ENCODE measurements at places on chromosomes 6 and 20.
A peak's percentile ranks its signal among the peaks of the same experiment; 100 is the strongest.

DNA sequence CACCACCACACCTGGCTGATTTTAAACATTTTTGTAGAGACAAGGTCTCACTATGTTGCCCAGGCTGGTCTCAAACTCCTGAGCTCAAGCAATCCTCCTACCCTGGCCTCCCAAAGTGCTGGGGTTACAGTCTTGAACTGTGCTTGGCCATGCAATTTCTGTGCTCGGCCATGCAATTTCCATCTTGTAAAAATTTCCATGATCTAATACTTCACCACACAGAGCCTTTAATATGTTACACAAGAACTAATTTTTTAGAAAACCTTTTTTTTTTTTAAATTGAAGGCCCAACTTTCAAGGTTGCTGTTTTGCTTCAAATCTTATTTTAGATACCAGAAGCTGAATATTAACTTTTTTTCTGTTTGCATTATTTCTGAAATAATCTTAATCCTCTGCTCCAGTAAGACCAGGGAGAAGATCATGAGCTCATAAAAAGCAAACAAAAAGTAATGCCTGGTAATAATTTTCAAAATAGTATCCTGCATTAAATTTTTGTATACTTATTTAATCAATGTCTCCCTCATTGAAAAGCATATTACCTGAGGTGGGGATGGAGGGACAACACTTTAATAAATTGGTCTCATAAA lies 38.1 kb upstream of the ARMC2 start:
- DNase-seq, result no peak

GRCh38 chr20:15561707-15562404 lies 1011.4 kb downstream of the KIF16B start:
- no peak for DNase-seq

DNA sequence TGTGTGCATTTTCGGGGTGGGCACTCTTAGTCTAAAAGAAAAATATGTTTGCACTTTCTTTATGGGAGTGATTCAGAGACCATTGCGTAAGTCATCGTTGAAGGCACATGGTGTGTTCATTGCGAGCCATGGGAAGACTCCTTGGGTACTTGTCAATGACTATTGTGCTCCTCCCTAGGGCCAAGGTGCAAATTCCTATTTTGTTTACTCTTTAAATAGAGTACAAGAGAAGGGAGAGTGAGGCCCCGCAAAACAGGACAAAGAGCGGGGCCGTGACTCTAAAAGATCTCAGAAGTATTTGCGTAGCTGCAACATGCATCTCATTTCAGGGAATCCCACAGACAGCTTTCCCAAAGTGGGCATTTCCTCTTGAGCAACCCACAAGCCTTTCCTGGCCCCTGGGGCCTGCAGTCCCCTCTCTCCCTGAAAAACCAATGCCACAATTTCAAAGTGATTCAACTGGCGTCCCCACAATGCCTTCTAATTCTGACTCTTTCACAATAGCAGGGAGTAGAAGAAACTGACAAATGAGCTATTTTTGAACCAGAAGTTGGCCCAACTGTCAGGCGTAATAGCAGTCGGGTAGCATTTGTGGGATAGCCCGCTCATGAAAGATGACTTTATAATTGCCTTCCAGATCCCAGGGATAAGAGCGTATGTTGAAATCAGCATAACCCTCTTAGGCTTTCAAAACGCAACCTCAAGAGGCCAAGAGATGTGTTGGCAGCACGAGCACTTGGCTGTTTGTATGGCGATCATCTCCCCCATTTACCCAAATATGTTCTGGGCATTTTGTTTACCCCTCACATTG lies 277.9 kb upstream of the BMP2 start:
- DNase-seq, result no peak

DNA sequence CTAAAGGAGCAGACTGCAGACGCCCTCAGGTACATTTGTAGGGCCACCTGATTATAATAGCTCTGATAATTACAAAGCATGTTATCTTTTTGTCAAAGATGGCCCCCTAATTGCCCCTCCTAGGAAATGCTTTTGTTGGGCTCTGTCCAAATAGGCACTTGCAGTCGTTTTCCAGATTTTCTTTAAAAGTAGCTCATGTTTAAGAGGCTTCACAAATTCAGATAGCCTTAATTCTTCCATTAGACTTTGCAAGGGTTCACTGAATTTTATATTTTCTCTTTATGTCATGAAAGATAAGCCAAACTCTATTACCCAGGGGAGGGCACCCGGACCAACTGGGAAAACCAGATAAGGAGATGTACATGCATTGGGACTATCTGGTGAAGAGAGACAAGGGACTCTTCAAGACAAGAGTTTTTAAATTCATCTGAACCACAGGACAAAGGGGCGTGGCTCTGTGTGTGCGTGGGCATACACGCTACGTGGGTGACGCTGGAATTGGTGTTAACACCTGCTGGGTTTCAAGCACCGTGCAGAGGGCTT lies 95.6 kb downstream of the TOX2 start:
- DNase-seq, result peak; percentile 93

GRCh38 chr20:58138395-58138794 lies 90.1 kb downstream of the ANKRD60 start:
- DNase-seq, result no peak

DNA sequence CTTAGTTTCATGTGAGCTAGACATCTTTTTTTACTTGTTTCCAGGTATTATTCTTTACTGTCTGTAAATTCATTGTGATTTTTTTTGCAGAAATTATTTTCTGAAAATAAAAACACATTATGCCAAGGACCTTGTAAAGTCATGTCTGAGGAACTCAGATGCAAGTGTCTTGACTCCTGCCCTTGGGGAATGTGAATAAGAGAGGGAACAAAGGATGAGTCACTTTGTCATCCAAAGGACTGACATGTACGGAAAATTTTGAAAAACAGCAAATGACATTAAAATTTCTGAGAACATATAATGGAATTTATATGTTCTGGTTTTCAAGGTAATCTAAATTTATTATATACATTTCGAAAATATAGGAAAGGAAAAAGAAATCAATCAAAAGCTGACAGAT lies 660.4 kb downstream of the CD109 start:
- DNase-seq, result no peak

- DNase-seq, result no peak
Observed at GRCh38 chr20:24588047-24588635, 118.7 kb downstream of the SYNDIG1 start.

DNA sequence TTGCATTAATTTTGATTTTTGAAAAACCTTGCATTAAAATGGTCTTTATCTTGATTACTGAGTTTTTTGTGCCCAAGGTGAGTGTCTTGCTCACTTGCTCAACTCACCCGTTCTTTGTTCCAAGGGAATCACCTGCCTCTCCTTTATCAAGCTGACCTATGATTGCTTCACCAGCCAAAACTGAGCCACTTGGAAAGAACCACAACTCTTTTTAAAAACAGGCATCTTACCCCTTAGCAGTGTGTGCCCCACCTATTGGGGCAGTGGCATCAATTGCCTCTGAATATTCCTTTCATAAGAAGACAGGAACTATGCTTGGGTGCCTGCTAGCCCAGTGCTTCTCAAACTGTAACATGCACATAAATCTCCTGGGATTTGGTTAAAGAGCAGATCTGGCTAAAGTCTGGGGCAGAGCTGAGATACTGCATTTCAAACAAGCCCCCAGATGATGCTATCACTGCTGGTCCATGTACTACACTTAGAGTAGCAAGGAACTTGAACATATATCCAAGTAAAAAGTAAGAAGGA lies 3.3 kb upstream of the STK38 start:
- DNase-seq, result no peak

- peak; percentile 45 for DNase-seq
Observed at GRCh38 chr6:116254297-116255056, 602 bp upstream of the TSPYL4 start.

DNA sequence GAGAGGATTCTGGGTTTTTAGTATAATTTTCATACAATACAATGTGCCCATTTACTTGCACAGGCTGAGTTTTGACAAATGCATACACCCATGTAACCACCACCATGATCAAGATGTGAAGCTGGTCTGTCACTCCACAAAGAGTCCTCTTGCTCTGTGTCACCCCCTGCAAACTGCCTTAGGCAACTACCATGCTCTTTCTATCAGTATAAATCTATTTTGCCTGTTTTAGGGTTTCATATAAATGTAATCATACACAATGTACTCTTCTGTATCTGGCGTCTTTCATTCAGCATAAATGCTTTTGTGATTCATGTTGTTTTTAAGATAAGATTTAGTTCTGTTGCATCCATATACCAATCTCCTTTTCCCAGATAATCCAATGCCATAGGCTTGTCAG lies 181.9 kb upstream of the KCNG1 start:
- DNase-seq, result no peak

DNA sequence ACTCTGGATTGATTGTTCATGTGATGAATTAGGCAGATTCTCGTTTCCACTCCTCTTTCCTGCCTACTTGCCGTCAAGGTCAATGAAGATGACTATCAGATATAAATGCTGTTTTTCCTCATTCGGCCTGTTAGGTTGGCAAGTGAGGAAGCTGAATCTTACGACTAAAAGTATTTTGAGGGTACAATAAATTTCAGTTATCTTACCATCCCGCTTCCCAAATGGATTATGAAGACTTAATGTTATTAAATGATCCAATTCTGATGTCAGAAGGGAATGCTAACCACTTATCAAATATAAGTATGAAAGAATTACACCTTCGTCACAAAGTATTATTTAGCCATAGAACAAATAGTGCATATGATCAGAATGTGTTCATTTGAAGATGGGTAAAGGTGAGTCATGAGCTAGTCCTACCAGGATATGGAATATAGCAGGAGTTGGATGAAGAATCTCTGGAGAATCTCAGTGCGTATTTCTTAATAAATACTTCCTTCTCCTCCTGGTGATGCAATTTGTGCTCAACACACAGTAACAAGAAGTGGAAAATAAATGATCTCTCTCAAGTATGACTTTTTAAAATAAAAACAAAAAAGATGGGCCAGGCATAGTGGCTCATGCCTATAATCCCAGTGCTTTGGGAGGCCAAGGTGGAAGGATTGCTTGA lies 4.6 kb downstream of the GPLD1 start:
- no peak for DNase-seq

DNA sequence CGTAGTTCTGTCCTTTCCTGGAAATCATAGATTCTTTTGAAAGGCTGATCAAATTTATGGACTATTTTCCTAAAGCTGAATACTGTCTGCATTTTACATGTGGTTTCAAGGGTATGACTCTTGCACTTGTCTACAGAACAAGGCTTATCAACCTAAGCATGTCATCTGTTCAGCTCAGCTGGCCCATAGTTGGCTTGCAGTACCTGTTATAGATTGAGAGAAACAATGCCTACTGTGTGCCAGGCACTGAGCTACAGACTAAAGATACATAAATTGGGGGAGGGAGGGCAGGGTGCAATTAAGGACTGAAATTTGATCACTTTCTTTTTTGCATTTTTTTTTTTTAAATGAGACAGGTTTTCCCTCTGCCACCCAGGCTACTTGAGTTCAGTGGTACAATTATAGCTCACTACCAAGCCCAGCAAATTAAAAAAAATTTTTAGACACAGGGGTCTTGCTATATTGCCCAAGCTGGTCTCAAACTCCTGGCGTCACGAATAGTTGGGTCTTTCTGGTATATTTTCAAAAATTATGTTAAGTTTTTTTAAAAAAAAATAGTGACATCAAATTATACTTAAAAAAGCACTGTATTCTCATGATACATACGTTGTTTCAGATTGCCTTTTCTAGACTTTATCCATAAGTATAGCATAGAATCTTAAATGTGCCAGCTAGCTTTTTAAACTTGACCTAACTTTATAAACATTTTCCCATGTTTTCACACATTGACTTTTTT lies 52.2 kb downstream of the RREB1 start:
- peak; percentile 82 for DNase-seq

- DNase-seq, result no peak
Observed at GRCh38 chr20:51111290-51111689, 88.4 kb upstream of the KCNG1 start.

GRCh38 chr6:273551-274058 lies 18.7 kb upstream of the DUSP22 start:
- no peak for DNase-seq

DNA sequence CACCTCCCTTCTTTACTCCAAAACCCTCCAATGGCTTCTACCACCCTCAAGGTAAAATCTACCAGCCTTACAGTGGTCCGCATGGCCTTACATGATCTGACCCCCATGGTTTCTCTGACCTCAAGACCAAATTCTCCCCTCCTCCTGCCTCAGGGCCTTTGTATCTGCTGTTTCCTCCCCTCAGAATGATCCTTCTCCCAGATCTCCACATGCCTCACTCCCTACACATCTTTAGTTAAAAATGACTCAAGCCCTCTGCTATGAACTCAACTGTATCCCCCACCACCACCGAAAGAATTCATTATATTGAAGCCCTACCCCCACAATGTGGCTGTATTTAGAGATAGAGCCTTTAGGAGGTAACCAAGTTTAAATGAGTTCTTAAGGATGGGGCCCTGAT lies 4.1 kb downstream of the SLC23A2 start:
- no peak for DNase-seq

DNA sequence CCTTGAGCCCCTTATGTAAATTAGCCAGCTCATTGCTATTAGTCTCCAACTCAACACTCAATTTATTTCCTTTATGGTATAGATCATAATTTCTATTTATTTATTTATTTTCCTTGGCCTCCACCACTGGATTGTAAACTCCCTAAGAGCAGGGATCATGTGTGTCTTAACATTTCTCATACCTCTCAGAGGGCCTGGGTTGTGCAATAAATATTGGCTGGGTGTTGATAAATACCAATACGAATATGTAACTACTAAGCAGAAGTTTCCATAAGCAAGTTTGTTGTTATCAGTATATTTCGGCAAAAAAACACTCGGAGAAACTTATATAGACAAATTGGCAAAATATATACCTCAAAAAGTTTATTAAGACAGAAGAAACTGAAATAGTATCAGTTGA lies 257.4 kb downstream of the ADGRB3 start:
- DNase-seq, result no peak

- no peak for DNase-seq
Observed at GRCh38 chr6:119612911-119613381, 263.4 kb upstream of the MAN1A1 start.

- DNase-seq, result no peak
Observed at GRCh38 chr6:802701-803100, 109.8 kb upstream of the EXOC2 start.

DNA sequence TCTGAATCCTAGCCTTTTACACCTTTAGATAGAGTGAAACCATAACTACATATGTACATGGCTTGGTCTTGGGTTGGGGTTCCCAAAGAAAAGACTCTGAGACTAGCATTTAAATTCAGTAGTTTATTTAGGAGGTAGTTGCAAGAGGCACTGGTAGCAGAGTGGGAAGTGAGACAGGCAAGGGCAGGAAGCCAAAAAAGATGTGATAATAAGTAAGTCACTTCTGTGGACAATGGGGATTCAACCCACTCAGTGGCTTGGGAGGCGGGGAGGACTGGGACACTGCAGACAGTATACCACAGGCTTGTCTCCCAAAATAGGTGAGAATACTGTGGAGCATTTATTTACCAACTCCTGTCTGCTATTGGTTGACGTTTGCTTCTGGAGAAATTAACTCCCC lies 131.9 kb downstream of the SLC24A3 start:
- peak; percentile 11 for DNase-seq

Measured in hematopoietic multipotent progenitor cell treated with erythropoietin and hydrocortisone succinate and interleukin-3 and kit ligand, for 6 days (in vitro differentiated cells).